ENCODE measurements at places on chromosomes 6 and 20. TPM values are rescaled to one million over a fixed set of nuclear protein-coding genes. Genes with fewer than 3 reads are reported as not detected.

GRCh38 chr6:37618916-37619590 is 78.6 kb downstream of the MDGA1 start:
- peaks cover 37% of the 10 kb centered on the region for H3K4me1 ChIP-seq
- H3K36me3 ChIP-seq, result no peaks in the 10 kb centered on the region
- no peaks in the 10 kb centered on the region for H3K27me3 ChIP-seq
- DNase-seq, result peak; percentile 63
- no peak overlapping the region for H3K27ac ChIP-seq
- no peak overlapping the region for H3K4me3 ChIP-seq

GRCh38 chr6:120590611-120591010 is 743.7 kb downstream of the TBC1D32 start:
- H3K27ac ChIP-seq, result no peak overlapping the region
- DNase-seq, result no peak
- H3K4me3 ChIP-seq, result no peak overlapping the region
- no peaks in the 10 kb centered on the region for H3K36me3 ChIP-seq
- H3K27me3 ChIP-seq, result no peaks in the 10 kb centered on the region

GRCh38 chr6:151392427-151392826 is 1.1 kb upstream of the ZBTB2 start:
- no peak for DNase-seq
- peak overlapping the region; percentile 87 for H3K4me3 ChIP-seq
- peak overlapping the region; percentile 90 for H3K27ac ChIP-seq
- H3K36me3 ChIP-seq, result no peaks in the 10 kb centered on the region

DNA sequence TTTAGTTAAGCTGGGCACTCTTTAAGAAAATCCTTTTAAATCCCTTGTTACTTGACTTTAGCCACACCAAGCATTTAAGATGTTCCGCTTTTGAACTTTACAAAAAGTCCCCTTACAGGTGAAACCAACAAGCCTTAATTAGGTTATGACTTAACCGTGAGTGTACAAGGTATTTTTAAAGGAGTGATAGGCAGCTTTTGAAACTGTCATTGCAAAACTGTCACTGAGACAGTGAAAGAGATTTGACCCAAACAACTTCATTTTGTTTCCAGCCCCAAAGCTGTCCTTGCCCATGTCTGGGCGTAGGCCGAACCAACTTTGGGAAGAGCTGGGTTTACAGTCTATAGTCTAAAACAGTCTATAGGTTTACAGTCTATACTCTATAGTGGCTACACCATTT is 305.4 kb downstream of the FARS2 start:
- no peaks in the 10 kb centered on the region for H3K36me3 ChIP-seq
- no peak overlapping the region for H3K4me3 ChIP-seq
- no peak overlapping the region for H3K27ac ChIP-seq
- DNase-seq, result no peak

Gene PRSS16
- total RNA-seq, result not detected

Gene B3GAT2
- total RNA-seq, result not detected

All from GM23248 (cell line).